Hindlimb muscle (tissue), 1 donor: ENCODE measurements at places on chromosomes 5 and 9. TPM values are rescaled to one million over a fixed set of nuclear protein-coding genes. Genes with fewer than 3 reads are reported as not detected.

GRCh38 chr9:137058521-137059234 lies 4.8 kb upstream of the ENTPD2 start:
- no peak for DNase-seq

- DNase-seq, result no peak
These were observed 1.4 kb downstream of the PCDH1 start for GRCh38 chr5:141876628-141877355.

DNA sequence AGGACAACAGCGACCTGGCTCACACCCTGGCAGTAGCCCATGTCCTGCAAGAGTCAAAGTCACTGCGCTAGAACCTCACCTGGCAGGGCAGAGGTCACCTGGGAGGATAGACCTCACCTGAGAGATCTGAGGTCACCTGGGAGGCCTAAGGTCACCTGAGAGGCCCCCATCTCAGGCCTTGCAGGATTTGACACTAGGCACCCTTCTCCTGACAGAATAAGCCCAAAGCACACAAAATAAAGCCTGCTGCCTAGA lies 75.2 kb upstream of the SPTLC1 start:
- DNase-seq, result no peak

DNA sequence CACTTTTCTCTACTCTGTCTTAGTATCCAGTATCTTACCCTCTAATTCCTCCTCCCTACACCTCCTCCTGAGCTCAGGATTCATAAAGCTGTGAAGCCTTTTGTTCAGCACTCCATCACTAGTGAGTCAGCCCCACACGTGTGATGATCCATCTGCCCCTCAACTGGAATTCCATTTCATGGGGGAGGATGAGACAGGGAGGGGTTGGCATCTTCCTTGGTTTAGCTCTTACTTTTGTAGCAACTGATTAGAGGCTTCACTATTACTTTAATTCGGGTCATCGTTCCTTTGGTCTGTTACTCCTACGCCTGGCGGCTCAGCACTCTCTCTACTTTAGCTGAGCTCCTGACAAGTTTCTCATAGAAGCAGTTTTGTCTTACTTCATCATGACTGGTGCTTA lies 11.8 kb downstream of the BTNL8 start:
- no peak for DNase-seq

DNA sequence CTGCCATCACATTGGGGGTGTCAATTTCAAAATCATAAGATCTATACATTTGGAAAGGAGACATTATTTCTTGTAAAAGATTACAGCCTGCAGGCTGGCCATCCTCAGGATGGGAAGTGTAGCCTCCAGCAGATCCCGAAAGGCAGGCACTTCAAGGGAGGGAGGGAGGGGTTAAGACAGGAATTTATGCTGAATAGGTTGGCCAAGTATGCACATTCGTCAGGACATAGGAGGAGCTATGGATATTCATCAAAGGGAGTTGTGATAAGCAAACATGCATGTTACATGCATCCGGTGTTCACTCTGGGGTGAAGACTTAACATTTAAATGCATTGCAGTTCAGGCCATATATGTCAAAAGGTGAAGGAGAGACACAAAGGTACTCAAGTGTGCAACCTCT lies 119.4 kb downstream of the CEP120 start:
- DNase-seq, result no peak

DNA sequence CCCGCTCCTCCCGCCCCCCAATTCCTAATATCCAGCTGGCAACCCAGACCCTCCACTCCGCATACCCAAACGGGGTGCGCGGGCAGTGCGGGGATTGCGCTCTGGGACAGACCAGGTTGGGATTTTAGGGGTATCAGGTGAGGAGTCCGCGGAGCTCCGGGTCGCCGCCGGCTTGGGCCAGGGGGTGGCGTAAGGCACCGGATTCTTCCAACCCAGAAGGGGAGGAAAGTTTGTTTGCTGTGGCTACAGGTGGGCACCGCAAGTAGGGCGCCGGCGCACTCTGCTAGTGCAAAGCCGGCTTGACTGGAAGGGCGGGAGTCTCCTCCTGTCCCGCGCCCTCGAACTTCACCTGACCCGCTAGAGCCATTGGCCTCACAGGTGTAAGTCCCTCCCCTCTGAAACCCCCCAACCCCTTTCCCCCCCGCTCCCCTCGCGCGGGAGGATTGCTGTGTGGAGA lies 709 bp downstream of the IQGAP2 start:
- peak; percentile 65 for DNase-seq

DNA sequence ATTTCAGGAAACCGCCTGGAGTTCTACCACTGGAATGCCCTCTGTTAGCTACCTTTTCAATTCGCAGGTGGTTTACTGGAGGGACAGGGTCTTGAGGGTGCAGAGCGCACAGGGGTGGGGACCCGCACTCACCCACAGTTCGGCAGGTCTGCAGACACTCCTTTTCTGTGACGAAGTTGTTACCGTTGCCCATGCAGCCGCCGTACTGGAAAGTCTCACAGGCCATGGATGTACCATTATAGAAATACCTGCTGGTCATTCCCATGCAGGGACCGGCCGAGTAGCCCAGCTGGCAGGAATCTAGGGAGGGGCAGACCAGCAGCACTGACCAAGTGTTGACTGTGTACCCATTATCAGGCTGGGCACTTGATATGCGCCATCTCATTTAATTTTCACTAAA lies 16.8 kb downstream of the AMBP start:
- no peak for DNase-seq

GRCh38 chr5:119070828-119071560 lies at the start of gene DMXL1:
Gene DMXL1 (plus strand): TSS chr5:119071087. CDS start chr5:119071570, 483 bp downstream.
- DNase-seq, result peak; percentile 99

GRCh38 chr5:74772359-74772758 lies 5.3 kb downstream of the NSA2 start:
- DNase-seq, result no peak

DNA sequence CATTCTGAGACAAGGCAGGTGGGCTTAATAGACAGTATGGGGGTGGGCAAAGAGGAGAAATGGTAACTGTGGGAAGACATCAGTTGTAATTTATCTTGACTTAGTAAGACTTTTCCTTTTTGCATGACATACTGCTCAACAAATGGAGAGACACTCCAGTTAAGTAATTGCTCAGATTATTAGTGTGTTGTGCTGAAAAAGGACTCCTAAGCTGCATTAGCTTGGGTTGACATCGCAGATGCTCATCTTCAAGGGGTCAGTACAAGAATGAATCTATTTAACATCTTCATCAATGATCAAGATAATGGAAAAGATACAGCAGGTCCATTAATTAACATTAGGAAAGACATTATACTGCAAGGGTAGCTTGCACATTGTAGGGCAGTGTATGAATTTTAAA lies 181.1 kb upstream of the ELAVL2 start:
- no peak for DNase-seq

DNA sequence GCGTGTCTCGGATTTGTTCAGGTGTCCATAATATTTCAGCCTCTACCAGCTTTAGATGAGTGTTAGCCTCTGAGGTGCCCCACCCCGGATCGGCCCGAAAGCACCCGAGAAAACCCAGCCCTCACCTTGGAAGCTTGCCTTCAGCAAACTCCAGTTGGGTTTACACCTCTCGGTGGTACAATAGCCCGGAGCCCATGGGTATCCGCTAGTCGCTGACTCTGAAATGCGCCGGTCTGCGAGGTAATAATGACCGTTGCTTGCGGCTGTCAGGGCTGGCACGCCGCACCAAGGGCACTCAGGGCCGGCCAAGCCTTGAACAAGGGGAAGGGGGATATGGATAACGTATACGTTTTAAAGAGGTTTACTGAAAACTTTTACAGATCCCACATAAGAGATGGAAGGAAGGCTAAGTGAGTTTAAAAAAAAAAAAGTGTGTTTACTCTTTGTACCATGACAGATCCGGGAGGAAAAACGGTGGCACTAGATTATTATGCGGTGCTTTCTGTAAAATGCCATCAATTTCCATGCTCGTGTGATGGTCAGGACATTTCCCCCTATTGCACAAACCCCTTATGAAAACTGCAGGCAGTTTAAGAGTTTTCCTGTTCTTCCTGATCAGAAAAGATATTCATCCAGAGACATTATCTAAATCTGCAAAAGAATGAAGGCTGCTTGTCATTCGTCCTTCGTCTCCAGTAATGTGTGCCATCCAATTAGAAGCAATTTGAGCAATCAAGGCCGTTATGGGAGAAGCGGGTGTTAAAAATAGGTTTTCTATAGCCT lies 124.2 kb downstream of the TMEM161B start:
- no peak for DNase-seq

- no peak for DNase-seq
These were observed 83.5 kb downstream of the RANBP17 start for GRCh38 chr5:170945275-170945674.

DNA sequence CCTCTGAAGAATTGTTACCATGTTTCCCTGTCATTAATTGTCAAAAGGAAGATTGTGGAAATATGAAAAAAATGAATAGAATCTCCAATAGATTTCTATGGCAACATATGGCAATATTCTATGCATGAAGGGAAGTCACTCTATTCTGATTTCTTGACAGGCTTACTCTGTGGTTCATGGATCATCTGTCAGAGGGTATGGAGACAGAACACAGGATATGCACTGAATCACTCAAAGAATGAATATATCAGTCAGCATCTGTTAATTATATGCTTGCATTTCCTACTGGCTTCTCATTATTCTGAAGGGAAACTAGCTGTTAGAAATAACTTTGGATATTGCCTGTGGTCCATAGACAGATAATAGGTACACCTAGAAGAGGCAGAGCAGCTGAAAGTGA lies 918.9 kb downstream of the DTWD2 start:
- DNase-seq, result no peak

The PHF19 gene
- 36.0 TPM for polyA plus RNA-seq

The PTGR1 gene
- polyA plus RNA-seq, result 64.2 TPM

The LHX3 gene
- not detected for polyA plus RNA-seq
